Cerebellum (tissue), 4 donors: ENCODE measurements at places on chromosomes 2 and 18. TPM values are rescaled to one million over a fixed set of nuclear protein-coding genes. Genes with fewer than 3 reads are reported as not detected.

CELF4 gene
- 62.9 TPM for total RNA-seq

NT5DC4 gene
- total RNA-seq = not detected

DNA sequence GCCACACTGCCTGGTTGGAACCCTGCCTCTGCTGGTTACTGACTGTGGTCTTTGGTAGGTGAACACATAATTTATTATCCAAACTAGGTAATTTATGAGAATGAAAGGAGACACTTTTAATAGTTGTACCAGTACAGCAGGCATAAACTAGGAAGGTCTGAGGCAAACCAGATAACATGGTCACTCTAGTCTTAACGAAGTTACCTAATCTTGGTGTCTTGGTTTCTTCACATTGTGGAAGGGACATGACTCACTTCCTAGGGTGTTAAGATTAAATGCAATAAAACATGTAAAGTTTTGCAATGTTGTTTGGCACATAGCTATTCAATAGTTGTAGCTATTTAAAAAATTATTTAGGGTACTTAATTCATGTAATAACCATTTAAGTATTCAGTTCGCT, 23.3 kb downstream of the SPTBN1 start:
- DNase-seq = no peak

DNA sequence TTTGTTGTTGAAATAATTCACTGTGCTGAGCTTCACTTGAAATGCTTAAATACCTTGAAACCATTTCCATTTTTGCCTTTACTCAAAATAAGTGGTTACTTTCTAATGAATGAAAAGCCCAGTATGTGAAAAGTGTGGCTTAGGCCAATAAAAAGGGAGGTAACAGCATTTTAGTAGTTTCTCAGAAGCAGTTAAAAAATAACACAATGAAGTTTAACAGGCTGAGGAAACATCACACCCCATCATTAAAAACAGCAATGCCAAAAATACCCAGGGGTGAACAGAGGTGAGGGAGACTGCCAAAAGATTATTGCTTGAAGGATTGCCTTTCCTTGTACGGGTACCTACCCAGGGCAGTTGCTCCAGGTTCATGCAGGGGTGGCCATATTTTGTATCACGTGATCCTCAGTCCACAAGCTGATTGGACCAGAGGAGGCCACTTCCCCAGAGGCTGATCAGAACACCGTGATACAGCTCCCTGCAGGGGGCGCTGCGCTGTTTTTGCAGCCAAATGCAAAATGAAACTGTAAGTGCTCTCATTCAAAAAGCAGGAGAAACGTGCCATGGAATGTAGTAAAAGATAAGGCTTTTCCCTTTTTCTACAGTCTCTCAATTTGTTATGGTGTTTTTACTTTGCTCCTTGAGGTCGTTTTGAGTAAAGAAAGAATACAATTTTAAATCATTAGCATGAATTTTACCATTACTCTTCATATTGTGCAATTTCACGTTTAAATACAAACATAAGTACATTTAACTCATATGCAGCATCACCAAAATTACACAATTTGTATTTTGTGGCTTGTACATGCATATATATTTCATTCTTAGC, 70.2 kb upstream of the SH3BP4 start:
- DNase-seq = peak; percentile 17

DNA sequence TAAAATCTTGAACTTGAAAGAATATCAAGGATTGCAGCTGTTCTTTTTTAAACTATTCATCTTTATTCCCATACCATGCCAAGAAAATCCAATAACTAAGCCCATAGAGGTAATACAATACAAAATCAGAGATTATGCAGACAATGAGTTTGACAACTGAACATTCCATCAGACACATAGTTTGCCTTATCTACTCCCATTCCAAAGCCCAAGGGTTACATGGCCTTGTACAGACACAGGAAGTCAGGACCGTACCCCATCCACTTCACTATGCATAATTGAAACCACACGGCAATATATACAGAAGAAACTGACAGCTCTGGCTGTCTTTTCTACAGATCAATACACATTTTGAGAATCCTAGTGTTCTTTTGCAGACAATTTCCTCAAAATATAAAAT, 181.3 kb downstream of the TMX3 start:
- no peak for DNase-seq

- no peak for DNase-seq
Measured at GRCh38 chr2:240238786-240239185, 98.3 kb upstream of the OTOS start.

DNA sequence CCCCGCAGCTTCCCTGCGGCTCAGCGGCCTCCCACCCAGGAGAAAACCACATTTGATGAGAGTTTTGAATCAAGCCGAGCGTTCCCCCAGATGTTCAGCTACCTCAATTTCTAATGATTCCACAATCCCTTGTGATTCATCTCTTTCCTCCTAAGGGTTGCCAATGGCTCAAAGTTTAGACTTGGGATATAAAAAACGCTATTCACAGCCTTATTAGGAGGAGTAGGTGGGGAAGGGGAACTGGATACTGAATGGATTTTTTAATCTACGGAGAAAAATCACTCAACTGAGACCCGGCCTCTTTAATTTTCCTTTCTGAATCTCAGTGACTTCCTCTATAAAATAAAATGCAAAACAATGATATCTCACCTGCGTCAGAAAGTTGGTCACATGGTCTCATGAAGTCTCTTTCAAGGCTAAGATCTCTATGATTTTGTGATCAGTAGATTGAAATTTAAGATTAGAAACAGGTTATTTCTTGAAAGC, 192.6 kb upstream of the TCF4 start:
- DNase-seq = no peak

DNA sequence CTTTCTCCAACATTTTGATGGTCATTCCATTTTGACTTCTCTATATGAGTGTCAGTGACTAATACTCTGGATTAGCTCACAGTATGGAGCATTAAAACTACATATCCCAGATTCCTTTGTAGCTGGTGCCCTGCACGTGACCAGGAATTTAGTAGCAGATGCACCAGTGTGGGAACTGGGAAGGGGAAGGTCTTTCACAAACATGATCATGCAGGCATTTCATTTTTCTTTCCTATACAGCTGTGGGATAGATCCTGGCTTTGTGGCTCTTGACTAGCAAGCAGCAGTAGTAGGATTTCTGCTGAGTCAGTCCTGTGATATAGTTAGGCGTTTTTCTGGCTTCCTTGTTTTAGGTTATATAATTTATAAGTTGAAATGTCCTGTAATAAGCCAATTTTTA, 971.0 kb upstream of the CDH2 start:
- no peak for DNase-seq

DNA sequence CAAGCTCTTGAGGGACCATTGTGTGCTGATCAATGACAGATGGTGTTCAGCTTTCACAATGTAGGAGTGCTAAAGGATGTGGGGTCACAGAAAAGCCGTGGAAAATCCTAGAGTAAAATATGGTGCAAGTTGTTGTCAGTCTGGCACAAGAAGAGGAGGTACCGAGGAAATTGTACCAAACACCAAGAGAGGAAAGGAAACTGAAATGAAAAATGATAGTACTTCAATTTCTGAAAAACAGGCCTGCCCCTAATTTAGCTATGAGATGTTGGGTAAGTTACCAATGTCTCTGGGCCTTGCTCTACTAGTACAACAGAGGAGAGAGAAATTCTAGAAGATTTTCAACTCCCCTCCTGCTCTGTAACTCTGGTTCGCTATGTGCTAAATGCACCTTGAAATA, 78.8 kb upstream of the PELI1 start:
- DNase-seq = no peak

DNA sequence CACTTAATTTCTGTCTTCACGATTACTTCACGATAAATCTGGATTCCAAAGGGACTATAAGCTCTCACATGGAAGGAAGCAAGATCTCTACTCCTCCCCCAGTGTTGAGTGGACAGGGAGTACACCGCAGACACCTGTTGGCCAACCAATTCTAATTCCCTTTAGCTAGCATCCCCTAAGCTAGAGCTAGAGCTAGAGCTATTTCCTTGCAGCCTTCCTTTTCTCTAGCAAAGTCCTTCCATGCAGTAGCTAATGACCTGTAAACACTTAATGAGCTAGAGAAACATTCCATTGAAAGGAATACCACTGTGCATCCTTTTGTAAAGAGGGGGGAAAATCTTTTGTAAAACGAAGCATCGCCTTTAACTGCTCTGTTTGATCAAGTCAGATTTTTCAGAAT, 56.5 kb downstream of the BCL11A start:
- no peak for DNase-seq

GRCh38 chr18:59640721-59641120, 56.5 kb downstream of the CCBE1 start:
- DNase-seq = no peak

DNA sequence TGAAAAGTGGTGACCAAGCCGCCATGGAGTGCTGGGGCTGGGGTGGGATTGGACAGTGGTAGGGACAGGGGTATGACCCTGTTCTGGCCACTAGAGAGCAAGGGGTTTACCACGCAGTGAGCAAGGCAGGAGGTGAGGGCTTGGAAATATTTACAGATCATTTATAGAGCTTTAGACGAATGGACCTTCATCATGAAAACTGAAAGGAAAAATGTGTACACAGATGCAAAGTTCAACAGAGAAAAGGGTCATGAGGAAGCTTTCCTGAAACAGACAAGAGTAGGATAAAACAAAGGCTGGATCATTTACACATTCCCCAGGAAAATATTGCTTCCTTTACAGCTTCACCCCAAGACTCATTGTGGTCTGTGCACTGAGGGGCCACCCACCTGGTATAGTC, 130.5 kb upstream of the SMAD2 start:
- DNase-seq = no peak

GRCh38 chr18:9285604-9286003, 49.0 kb upstream of the TWSG1 start:
- no peak for DNase-seq

DNA sequence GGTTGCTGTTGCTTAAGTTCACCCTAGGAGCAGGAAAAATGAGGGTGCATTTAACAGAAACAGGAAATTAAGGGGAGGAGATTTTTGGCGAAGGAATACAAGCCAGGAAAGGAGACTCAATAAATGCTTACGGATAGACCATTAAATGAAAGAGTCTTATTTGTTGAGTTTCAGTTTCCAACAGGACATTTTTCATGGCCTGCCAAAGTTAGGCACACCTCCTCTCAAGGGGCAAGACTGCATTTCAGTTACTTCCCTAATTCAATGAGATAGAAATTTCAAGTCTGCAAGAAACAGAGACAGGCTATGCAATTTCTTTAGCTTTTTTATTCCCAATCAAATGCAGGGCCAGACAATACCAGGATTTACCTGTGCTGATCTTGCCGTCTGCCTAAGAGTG, 394.7 kb upstream of the KLHL29 start:
- no peak for DNase-seq

DNA sequence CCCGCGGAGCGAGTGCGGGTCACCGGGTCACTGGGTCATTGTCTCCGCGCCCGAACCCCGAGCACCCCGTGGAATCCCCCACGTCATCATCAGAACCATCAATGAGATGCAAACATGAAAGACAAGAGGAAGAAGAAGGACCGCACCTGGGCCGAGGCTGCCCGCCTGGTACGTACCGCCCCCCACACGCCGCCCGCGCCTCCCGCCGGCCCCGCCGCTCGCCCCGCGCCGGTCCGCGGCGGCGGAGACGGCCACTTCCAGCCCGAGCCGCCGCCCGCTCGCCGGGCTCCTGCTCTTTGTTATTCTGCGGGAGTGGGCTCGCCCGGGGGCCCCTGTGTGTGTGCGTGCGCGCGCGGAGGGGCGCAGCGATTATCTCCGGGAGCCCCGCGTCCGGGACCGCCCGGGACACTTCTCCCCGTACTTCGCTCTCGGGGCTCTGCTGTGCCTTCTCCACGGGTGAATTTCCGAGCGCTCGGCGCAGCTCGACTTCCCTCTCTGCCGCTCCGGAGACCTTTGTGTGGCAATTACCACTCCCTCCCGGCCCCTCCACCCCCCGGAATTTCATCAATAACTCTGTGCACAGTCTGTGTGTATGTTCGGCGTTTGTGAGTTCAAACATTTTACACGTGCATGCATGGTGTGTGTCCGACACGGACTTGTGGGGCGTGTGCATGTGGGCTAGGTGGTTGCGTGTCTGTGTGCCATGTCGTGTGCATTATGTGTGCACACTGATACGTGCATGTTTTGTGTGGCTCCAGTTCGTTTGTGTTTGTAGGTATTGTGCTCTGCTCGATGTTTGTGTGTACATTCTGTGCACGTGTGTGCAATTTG, 714 bp downstream of the ASXL3 start:
- peak; percentile 3 for DNase-seq

GRCh38 chr2:154910701-154911100, 212.2 kb downstream of the KCNJ3 start:
- DNase-seq = no peak

GRCh38 chr2:159010963-159011362, 42.5 kb downstream of the TANC1 start:
- no peak for DNase-seq

DNA sequence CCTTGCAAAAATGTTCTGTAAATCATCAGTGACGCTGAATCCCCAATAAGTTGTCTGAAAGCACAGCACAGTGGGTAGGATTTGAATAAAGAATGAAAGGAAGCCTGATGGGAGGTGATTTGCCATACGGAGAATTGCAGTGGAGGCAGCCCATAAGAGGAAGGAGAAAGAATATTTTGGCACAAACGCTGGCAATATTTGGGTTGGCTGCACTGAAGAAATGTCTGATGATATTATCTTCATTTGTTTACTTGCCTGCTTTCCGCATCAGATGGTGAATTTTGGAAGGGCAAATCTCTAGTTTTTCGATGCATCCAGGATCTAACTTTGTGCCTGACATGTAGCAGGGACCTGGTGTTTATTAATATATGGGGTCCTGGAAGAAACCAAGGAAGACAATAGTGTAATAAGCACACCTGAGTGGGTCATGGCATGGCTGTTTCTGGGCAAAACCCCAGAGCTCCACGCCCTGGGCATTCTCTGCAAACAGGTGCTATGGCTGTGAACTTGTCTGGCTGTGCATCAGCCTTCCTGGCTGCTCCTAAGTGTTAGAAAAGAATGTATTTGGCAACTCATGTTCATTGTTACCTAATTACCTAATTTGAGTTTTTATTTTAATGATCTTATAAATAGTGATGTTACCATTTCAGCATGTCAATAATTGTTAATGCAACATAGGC, 5.9 kb downstream of the GALR1 start:
- no peak for DNase-seq

DNA sequence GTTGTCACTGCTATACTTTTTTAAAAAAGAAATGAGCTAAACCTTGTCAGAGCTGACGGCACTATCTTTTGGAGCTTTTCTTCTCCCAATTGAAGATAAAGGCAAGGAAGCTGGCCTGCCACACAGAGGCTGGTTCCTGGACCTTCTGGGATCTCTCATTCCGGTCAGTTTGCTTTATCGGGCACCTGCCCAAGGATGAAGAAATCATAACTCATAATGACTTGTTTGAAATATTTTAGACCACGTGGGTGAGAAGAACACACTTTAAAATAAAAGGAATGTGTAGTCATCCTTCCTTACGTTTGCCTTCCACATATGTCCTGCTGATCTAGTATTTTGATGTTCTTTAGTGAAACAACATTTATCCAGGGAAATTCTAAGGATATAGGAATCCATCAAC, 535.7 kb downstream of the DCC start:
- no peak for DNase-seq

GRCh38 chr2:171390941-171391516, 42.8 kb downstream of the METTL8 start:
- no peak for DNase-seq

DNA sequence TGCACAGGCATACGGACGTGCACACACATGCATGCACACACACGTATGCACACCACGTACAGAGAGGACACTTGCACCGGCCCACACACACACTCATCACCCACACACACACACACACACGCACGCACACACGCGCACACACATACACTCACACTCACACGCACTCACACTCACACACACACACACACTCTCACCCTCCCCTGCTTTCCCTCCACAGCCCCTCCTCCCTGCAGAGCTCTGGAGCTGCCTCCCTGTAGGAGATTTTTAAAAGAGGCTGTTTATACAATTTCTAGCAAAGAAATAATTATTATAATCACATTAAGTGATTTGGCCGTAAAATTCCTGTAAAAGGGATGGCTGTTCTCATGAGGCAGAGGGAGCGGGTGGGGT, 36.5 kb upstream of the SNED1 start:
- no peak for DNase-seq
